GM23248 (cell line): ENCODE measurements at places on chromosomes 3 and 15.

- H3K36me3 ChIP-seq = no peaks in the 10 kb centered on the region
- no peak for DNase-seq
These were observed 27.3 kb downstream of the MOBP start for GRCh38 chr3:39494781-39495180.

DNA sequence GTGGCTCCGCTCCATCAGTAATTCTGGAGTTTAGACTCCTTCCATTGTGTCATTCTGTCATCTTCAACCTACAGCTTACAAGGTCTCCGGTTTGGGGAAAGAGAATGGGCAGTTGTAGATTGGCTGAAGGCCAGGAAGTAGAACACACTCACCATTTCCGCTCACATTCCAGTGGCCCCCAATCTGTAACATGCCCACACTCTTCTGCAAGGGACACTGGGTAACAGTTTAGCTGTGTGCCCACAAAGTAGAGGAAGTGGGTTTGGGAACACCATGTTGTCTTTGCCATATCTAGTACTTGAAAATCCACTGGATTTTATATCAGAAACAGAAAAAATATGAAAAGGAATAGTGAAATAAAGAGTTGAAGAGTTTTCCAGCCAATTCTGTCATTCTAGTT, 153.5 kb downstream of the SV2B start:
- H3K4me3 ChIP-seq = no peak overlapping the region
- H3K27ac ChIP-seq = no peak overlapping the region
- DNase-seq = no peak
- H3K27me3 ChIP-seq = no peaks in the 10 kb centered on the region
- no peaks in the 10 kb centered on the region for H3K36me3 ChIP-seq
- H3K4me1 ChIP-seq = no peaks in the 10 kb centered on the region

DNA sequence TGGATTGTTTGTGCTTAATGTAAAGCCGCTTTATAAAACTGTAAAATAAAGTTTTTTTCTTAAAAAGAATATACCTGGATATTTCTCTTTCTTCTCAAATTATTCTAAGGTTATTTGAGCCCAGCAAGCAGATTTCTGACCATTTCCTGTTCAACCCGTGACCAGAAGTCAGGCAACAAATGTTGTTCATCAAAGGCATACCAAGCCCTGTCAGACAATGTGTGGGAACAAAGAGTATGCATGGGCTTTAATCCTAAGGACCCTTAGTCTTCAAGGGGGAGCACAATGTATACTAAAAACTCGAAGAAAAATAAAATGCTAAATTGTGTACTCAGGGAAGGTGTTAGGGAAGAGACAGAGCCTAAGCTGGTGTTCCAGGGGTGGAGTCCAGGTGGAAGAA, 26.6 kb upstream of the PAQR5 start:
- H3K27ac ChIP-seq = no peak overlapping the region
- H3K27me3 ChIP-seq = no peaks in the 10 kb centered on the region
- H3K36me3 ChIP-seq = no peaks in the 10 kb centered on the region

DNA sequence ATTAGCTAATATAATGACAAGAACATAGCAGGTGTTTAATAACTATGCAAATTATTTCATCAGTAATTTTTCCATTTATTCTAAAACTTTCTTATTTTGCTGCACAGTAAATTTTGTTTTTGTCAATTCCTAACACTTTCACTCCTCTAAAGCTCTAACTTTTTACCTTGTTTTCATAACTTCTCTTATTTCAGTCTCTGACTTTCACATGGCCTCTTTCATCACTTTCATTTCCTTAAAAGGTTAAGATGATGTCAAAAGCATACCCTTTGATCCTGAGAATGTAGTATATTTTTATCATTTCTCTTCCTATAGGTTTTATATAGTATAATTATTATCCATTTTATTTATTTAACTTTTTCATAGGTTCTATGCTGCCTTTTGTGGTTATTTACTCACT, 1325.8 kb upstream of the ALCAM start:
- H3K4me1 ChIP-seq = no peaks in the 10 kb centered on the region
- H3K36me3 ChIP-seq = no peaks in the 10 kb centered on the region
- no peak overlapping the region for H3K4me3 ChIP-seq
- no peaks in the 10 kb centered on the region for H3K27me3 ChIP-seq

GRCh38 chr3:143167969-143168854, 48.6 kb downstream of the CHST2 start:
- peak; percentile 50 for DNase-seq
- H3K4me1 ChIP-seq = peaks cover 28% of the 10 kb centered on the region
- no peaks in the 10 kb centered on the region for H3K36me3 ChIP-seq
- H3K4me3 ChIP-seq = no peak overlapping the region
- no peak overlapping the region for H3K27ac ChIP-seq

DNA sequence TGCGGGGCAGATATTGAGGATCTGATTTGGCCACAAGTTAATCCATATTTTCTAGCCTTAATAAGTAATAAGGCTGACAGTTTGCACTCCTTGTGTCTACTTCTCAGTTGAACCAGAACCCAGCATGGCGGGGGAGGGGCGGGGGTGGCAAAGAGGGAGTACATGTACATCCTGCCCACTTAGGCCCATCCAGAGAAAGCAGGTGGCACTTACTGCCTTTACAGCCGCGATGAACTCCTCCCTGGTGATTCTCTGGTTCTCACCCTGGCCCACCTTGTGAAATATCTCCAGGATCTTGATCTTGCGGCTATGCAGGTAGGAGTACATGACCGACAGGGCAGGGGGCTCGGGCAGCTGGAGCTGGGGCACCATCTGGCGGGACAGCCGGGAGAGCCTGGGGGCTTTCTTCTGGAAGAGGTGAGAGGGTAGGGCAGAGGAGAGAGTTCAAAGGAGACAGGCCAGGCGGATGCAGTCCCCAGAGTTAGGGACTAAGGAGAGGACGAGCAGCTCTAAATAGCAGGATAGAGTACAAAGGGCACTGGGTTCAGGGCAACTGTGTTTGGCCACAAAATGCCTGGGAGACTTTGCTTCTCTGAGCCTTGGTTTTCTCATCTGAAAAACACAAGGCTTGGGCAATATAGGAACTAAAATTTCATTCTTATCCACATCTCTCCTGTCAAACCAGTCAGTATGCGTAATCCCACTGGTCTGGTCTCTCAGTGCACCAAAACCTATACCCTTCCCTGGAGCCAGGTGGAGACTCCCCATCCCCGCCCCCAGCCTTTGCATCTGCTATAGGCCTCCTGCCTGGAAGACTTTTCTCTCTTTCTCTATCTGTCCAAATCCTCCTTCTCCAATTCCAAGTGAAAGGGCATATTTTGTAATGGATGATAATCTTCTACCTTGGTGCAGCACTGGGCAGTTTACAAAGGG, 10.1 kb downstream of the EFCAB12 start:
- peaks cover 12% of the 10 kb centered on the region for H3K4me1 ChIP-seq
- DNase-seq = no peak
- no peak overlapping the region for H3K4me3 ChIP-seq
- H3K36me3 ChIP-seq = no peaks in the 10 kb centered on the region
- H3K27ac ChIP-seq = no peak overlapping the region
- no peaks in the 10 kb centered on the region for H3K27me3 ChIP-seq

GRCh38 chr3:79167651-79168416, 600.0 kb downstream of the ROBO1 start:
- H3K27me3 ChIP-seq = no peaks in the 10 kb centered on the region
- DNase-seq = peak; percentile 97
- peak overlapping the region; percentile 10; the same call in 1 of the 2 replicates for H3K4me3 ChIP-seq

DNA sequence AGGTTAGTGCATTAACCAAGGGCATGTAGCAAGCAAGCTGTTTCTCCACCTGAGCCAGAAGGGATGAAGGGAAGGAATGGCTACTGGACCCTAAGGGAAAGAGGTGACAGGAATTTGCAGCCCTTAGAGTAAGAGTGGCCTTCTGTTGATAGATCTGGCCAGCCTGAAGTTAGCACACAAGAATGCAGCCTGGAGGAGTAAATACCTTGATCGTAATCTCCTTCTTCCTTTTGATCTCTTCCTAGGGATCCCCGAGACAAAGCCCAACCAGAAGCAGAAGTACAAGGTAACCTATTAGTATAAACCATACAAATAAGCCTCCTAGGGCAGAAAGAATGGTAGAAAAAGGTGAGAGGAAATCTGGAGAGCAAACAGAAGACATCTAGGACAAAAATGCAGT, 134.6 kb downstream of the ATP8B4 start:
- H3K27ac ChIP-seq = no peak overlapping the region
- no peak overlapping the region for H3K4me3 ChIP-seq

- peak; percentile 35 for DNase-seq
- no peak overlapping the region for H3K27ac ChIP-seq
- H3K4me1 ChIP-seq = peaks cover 49% of the 10 kb centered on the region
- no peak overlapping the region for H3K4me3 ChIP-seq
These were observed 3.5 kb upstream of the IL20RB start for GRCh38 chr3:136954251-136954650.

GRCh38 chr3:113018536-113019181, 27.9 kb downstream of the GTPBP8 start:
- peak; percentile 72 for DNase-seq
- H3K4me3 ChIP-seq = peak overlapping the region; percentile 100
- H3K36me3 ChIP-seq = peaks cover 18% of the 10 kb centered on the region

DNA sequence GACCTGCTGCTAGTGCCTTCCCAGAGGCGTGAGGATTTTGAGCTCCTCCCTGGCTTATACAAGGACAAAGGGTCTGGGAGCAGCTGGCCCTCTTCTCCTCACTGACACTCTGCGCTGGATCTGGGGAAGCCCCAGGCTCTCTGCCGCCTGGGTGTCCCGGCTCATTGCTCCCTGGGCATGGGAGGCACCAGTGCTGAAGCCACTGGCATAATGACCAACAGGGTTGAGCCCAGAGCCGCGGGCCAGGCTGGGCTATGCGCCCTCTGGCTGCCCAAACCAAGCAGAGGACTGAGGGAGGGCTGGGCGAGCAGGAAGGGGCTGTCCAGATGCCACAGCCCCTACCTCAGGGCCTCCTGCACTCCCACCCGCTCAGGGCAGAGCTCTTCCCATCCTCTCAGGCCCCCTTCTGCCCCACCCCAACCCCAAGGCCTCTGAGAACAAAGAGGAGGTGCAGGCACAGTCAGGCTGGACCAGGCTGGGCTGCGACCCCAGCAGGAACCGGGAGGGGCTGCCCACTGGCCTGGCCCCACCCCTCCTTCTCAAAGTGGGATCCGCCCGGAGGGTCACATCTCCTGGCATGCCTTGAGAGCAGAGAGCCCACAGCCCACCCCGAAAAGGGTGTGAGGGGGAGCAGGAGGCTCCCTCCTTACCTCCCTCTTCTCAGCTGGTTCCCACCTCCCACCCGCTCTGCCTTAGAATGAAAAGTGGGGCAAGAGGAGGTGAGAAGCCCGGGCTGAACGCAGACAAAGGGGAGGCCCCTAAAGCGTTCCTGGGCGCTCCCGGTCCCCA, 1.6 kb downstream of the LINGO1 start:
- no peak overlapping the region for H3K27ac ChIP-seq
- no peaks in the 10 kb centered on the region for H3K4me1 ChIP-seq
- DNase-seq = no peak

DNA sequence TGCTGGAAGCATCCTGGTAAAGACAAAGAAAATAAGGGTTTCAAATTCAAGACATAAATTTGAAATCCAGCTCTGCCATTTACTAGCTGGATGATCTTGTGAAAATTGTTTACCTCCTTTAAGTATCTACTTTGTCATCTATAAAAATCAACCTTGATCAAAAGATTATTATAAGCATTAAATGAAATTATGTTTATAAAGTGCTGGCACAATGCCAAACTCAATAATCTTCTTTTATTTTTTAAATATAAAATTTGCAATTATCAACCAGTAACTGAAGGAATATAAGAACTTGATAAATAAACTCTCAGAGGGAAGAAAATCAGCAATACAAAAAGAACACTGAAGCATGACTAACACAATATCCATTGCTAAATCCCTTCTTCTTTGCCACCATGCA, 25.8 kb downstream of the C3orf33 start:
- DNase-seq = no peak
- H3K27me3 ChIP-seq = no peaks in the 10 kb centered on the region
- H3K4me3 ChIP-seq = no peak overlapping the region
- no peaks in the 10 kb centered on the region for H3K36me3 ChIP-seq

DNA sequence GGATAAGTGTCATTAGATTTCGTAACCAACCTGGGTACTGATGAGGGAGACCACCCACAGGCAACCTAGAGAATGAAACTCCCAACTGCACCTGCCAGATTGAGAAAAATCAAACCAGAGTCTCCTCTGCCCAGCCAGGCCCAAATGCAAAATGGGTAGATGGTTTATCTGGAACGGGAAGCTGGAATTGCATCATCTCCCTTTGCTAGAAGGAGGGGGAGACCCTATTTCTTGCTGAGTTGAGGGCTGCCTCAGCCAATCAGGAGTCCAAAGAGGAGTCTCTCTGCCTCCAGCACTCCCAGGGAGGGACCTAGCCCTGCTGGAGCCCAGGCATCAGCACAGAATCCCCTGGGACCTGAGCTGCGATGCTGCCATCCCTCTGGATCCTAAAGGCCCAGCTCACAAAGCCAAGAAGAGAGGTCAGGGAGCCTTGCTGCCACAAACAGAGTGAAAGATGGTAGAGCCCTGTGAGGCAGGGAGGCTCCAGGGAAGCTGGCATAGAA, 8.1 kb downstream of the RMDN3 start:
- no peak overlapping the region for H3K27ac ChIP-seq
- H3K27me3 ChIP-seq = no peaks in the 10 kb centered on the region
- H3K4me1 ChIP-seq = peaks cover 15% of the 10 kb centered on the region
- peaks cover 25% of the 10 kb centered on the region for H3K36me3 ChIP-seq
- peak; percentile 40 for DNase-seq
